ENCODE measurements at places on chromosomes 3 and 15. TPM values are rescaled to one million over a fixed set of nuclear protein-coding genes. Genes with fewer than 3 reads are reported as not detected.

Gene CMTM8
- total RNA-seq = 7.2 TPM

Gene RAP2B
- total RNA-seq = 18.9 TPM

Gene SPTSSB
- total RNA-seq = not detected

Gene ASB14
- not detected for total RNA-seq

Gene EFHB
- total RNA-seq = 0.86 TPM

Gene ARPC4
- 291 TPM for total RNA-seq

Gene FAM98B
- 44.5 TPM for total RNA-seq

Gene IMPG2
- 0.71 TPM for total RNA-seq

DNA sequence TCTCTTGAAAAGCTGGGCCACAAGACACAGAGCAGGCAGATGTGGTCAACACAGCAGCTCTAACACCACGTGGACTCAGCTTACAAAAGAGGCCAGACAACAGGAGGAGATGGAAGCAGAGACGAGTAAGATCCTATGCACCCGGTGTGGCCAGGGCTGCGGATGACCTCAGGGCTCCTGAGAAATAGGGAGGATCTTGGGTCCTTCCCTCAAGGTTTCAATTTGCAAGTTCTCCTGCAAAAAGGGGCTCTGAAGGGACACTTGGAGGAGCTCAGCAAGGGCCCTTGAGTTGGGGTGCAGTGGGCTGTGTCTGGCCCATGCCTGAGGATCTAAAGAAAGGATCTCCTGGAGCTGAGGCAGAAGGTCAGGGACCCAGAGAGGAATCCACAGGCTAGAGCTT, 249.5 kb upstream of the IGF1R start:
- no peak for ATAC-seq

DNA sequence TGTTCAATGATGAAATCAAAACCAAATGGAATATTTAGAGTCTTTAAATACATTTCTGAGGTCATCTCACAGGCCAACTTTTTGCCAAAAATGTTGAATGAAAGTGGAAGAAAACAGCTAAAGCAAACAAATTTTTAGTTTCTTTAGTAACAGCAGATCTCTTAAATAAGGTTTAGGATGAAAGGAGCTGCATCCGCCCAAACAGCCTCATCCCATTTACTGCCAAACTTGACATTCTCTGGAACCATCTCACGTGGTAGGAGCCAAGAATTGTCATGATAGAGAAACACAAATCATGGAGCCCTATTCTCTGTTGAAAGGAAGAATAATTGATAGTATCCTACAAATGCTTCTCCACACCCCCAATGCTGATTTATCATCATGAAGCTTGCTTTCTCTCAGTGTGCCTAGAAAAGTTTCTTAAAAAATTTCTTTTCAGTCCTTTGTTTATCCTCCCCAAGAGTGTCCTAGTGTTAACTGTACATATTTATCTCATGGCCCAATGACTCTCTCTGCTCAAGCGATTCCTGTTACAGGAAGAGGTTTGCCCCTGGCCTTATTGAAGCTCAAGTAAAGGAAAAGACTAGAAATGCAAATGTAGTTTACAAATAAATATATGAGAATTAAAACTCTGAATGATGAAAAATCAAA, 23.4 kb downstream of the SLC9A9 start:
- no peak for ATAC-seq

- ATAC-seq = no peak
Measured at GRCh38 chr15:96327155-96327741, 3.3 kb upstream of the NR2F2 start.

GRCh38 chr3:143060906-143061305, 58.7 kb upstream of the CHST2 start:
- peak; percentile 97 for ATAC-seq

- no peak for ATAC-seq
Measured at GRCh38 chr15:56963710-56964109, 45.3 kb downstream of the TCF12 start.

GRCh38 chr3:73498764-73499622, 125.7 kb downstream of the PDZRN3 start:
- ATAC-seq = peak; percentile 69

GRCh38 chr15:60399931-60400330, 2.1 kb upstream of the ANXA2 start:
- no peak for ATAC-seq

DNA sequence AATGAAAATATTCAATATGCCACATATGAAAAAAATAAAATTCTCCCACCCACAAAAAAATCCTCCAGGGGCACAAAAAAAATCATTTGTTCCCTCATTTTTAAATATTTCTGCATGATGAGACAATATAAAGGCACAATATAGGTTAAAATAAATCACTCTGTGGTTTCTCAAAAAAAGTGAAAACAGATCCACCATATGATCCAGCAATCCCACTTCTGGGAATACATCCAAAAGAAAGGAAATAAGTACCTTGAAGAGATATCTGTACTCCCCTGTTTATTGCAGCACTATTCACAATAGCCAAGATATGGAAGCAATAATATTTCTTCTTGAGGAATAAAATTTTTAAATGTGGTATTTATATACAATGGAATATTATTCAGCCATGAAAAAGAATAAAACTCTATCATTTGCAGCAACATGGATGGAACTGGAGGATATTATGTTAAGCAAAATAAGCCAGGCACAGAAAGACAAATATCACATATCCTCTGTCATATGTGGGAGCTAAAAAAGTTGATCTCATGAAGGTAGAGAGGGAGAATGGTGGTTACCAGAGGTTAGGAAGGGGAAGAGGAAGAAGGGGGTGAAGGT, 1.5 kb downstream of the ATP8B4 start:
- ATAC-seq = no peak

DNA sequence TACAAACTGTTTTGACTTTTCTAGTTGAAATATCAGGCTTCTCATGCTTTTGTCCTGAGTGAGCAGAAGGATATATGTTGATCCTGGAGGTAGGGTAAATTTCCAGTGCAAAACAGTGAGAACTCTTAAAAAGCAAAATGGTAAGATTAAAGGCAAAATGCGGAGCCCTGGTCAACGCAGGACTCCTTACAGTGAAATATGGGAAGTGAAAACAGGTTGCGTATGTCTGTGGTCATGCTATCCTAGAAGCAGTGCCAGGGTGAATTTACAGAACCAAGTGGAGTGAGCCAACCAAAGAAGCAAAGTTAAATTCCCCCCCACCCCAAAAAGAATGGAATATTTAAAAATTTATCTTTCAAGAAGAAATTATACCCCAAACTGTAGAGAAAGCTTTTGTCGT, 256.4 kb downstream of the NR2F2 start:
- no peak for ATAC-seq
